ENCODE measurements at places on chromosomes 4 and X.

GRCh38 chr4:41887821-41888686 is 47.2 kb upstream of the TMEM33 start:
- peak; percentile 3 for DNase-seq

DNA sequence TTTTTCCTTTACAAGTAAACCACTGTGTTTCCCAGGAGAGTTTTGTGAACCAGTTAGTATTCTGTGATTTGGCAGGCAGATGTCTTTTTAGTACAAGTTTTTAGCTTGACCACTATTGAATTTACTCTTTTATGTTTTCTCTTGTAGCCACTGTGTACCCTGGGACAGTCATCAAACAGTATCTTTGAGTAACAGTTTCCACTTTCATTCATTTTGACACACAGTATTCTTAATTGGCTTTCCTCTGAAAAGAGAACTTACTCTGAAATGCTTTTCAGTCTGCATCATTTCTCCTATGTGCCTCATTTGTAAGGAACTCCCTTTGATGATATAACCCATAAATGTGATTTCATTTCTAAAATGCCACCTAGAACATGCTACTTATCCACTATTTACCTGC is 476.5 kb downstream of the PDGFC start:
- DNase-seq: no peak

GRCh38 chr4:147791865-147792264 is 60.0 kb downstream of the ARHGAP10 start:
- no peak for DNase-seq

DNA sequence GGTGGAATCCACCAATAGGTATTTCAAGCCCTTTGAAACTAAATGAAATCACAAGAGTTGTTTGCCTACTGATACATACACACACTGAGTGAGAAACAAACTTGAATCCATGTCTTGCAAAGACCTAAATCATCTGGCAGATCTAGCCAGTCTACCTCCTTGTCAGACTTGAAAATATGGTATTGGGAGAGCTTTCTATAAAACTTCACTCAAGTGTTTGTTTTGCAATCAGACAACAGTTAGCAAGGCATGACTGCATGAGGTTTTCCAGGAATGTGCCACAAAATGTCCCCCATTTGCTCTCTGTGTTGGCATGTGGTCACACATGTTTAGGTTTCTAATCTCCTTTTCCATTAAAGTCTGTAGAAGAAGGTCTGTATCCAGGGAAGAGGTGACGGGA is 52.4 kb downstream of the MAP3K15 start:
- DNase-seq: no peak

DNA sequence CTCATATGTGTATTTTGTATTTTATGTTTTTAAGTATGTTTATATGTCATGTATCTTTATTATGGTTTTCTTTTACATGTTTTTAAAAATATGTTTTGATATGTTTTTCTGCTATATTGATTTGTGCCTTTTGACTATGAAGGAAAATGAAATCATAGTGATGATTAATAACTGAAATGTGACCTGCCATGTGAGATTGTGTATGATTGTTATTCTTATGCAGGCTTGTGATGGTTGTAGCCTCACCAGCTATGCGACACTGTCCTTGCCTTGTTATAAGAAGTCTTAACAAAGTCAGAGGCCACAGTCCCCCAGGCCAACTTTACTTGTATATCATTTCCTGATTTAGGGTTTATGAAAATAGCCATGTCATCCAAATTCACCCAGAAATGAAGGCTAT is 83.2 kb downstream of the TMEM131L start:
- DNase-seq: no peak

- DNase-seq: no peak
Observed at GRCh38 chrX:109936598-109936997, 66.3 kb upstream of the TMEM164 start.

DNA sequence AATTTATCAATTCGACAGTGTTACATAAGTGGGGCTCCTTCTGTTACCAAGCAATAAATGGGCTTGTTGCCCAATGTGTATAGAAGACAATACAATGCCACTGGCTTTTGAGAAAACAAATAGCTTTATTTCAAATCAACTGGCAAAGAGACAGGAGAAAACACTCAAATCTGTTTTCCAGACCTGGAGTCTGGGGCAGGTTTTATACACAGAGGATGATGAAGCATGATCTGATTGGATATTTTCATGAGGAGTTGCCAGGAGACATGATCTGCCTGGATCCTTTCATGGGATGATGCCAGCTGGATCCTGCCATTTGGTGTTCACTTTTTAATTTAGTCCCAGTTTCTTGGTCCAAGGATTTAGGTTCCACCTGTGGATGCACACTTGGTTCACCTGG is 287.9 kb downstream of the CXXC4 start:
- DNase-seq: no peak

- no peak for DNase-seq
Observed at GRCh38 chr4:113064244-113064643, 14.8 kb downstream of the ANK2 start.

GRCh38 chr4:1492651-1493539 is 86.7 kb upstream of the NKX1-1 start:
- no peak for DNase-seq

DNA sequence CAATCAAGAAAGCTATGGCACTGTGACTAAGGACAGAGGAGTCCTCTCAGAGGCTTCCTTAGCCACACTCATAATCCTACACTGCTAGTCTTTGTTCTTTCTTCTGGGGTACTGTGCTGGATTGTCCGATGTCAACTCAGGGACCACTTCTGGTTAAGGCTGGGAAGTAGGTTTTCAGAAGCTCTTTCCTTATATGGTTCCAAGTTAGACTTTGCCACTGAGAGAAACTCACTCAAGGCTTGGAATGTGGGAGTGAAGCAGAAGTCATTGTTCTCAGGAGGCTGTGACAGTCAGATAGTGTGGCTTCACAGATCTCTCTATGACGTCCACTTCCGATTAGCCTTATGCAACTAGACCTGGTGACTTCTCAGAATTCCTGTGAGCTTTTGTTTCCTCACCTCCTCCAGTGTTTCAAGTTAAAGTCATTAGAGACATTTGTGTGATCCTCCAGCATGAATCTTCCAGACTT is 317.3 kb upstream of the F9 start:
- no peak for DNase-seq

GRCh38 chr4:94274912-94275311 is 67.2 kb downstream of the SMARCAD1 start:
- DNase-seq: no peak

DNA sequence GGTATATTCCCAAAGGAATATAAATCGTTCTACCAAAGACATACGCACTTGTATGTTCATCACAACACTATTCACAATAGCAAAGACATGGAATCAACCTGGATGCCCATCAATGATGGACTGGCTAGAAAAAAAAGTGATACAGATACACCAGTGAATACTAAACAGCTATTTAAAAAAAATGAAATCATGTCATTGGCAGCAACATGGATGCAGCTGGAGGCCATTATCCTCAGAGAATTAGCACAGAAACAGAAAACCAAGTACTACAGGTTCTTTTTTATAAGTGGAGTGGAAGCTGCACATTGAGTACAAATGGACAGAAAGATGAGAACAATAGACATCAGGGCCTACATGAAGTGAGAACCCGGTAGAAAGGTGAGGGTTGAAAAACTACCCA is 81.4 kb downstream of the ANTXR2 start:
- DNase-seq: no peak

DNA sequence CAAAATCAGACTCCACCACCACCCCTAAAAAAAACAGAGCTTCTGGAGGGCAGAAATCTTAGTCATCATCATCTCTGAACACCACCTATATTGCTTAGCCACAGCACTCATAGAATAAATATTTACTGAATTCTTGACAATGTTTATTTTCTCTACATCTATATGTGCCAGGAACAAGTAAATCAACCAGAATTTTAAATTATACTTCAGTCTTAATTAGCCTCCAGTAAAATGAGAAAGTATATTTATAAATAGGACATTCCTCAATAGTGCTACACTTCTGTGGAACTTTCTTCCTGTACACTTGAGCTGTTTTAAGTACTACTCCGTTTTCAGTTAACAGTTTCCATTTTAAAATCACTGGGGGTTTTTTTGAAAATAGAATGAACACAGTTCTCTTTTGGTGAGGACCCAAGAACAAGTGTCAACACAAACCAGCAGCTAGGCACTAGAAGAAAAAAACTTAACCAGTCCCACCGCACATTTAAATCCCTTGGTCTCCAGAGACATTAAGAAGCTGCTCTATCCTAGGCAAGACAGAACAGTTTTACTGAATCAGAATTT is 25.5 kb downstream of the SMIM14 start:
- DNase-seq: no peak

DNA sequence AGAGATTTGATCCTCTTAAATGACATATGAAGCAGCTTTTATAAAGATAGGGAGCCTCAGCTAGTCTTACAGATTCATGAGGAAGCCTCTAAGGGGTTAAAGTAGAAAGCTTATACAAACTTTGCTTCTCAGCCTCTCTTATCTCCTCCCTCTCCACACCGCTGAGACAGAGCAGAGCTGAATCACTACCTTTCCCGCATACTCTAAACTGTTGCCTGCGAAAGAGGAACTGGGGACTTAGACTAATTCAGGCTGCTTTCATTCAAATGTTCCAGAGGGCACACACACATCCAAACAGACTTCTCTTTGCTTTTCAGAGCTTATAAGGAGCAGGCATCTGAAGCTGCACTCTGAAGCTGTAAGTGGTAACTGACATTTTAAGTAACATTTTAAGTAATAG is at the start of gene SERTM2:
Gene SERTM2, plus strand, starts transcription at position 169 of the 400 bp plus-strand sequence. CDS start 7,213 bp downstream, outside the sequence.
- DNase-seq: no peak

Data from anterior cingulate cortex (tissue), 58 donors.